ENCODE measurements at places on chromosomes 4 and X.
A peak's percentile ranks its signal among the peaks of the same experiment; 100 is the strongest.

GRCh38 chr4:115575851-115576250, 462.4 kb upstream of the NDST4 start:
- no peak for DNase-seq

GRCh38 chrX:78102091-78102490, 2.0 kb upstream of the PGK1 start:
- DNase-seq = no peak

DNA sequence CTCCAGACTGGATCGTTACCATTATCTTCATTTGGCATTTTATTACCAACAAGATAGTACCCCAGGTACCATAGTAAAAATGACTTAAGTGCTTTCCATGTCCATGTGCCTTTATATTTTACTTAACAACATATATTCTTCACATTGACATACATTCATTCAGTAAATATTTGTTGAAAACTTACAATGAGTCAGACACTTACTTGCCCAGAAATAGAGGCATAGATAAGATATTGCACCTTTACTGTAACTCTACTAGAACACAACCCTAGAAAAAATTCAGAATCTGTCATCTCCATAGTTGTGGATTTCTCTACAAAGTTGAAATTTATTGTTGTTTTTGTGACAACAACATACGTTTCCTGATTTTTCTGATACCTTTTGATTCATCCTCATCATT, 640.6 kb downstream of the RPA4 start:
- DNase-seq = no peak

GRCh38 chr4:973431-974397, at the start of gene DGKQ:
Gene DGKQ, minus strand, starts transcription at chr4:973569. Its CDS starts 87 bp downstream, at chr4:973482.
- DNase-seq = peak; percentile 87

GRCh38 chrX:53481093-53481492, 46.9 kb upstream of the HSD17B10 start:
- DNase-seq = no peak

- no peak for DNase-seq
These were observed 116.7 kb downstream of the HMX1 start for GRCh38 chr4:8754634-8755589.

GRCh38 chrX:48908600-48908999, 2.8 kb downstream of the SLC35A2 start:
- no peak for DNase-seq

DNA sequence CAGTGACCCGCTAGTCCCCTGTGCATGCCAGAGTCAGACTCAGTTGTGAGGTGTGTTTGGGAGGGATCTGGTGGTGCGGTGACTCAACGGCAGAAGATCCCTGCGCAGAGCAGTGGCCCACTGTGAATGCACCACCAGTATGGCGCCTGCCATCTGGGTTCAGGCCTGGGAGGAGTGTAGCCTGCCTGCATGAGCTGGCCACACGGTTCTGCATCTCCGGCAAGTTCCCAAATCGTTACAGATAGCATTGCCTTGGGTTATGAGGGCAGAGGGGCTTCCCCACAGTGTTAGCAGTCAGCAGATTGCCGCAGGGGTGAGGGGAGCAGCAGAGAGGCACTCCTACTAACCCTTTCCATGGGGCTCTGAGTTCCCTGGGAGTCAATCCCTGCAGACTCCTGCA, 629.6 kb downstream of the TLL1 start:
- DNase-seq = no peak

DNA sequence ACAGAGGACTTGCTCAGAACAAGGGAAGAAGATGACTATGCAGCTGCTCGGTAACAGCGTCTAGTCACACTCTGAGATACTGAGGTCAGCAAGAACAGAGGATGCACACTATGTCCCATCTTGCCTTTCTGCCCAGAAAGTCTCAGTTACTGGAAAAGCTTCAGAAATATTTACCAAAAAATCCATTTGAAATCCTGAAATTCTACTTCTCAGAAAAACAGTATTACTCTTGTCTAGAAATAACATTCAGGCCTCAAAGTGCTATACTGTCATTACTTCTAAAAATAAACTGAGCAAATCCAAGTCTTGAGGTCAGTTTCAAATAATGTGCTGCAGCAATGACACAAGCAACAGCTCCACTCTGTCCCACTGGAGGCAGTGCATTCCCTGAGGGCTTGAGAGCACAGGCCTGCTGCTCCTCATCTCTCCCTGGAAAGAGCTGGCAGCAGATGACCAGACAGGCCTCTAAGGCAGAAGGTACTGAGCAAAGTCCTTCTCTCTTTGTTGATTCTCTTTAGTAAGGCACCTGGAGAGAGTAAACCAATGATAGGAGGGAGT, 76.9 kb downstream of the CAMK2D start:
- DNase-seq = no peak

DNA sequence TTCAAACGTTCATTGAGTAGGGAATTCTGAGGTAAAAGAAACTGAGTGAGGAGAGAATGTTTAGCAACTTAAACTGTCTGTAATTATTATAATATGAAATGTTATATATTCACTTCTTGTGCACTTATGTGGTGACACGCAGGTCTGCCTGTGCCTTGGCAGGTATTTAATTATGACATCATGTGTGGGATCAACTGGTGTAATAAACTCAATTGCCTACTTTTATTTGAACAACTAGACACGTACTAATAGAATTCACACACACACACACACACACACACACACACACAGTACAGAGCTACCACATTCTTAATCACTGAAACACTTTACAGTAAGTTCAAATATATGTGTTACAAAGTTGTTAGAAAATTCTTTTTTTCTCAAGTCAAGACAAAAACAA, 20.7 kb upstream of the SLC25A31 start:
- no peak for DNase-seq

- no peak for DNase-seq
These were observed 534.4 kb downstream of the SPRY1 start for GRCh38 chr4:123930996-123931395.

DNA sequence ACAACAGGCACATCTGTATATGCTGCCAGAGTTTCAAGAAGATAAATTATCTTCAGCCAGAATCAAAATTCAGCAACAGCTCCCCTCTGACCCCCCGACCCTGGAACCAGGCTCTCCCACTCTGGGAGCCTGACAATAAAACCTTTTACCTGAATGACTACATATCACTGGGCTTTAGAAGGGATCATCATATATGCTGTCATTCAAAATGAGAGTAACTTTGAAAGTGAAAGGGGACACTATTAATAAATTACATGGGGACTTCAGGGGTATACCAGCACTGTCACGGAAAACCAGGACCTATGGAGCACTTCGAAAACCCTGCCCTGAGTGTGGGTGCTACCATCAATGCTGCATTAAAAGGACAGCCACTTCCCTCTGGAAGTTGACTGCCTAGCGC, 26.2 kb downstream of the TSPAN5 start:
- no peak for DNase-seq

DNA sequence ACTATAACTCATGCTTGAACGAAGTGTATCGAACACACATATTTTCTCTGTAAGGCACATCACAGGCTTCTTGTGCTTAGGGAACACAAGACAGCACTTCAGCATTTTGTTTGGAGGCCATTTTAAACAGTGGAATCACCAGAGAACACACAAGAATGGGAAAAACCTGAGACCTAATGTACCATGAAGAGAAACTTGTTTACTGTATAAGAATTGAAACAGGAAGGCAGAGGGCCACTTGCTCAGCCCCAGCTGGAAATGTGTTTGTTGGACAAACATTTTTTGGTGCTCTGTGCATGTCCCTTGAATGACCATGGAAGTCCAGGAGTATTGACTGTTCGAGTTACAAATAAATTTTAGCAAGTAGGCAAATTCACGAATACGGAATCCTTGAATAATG, 47.5 kb downstream of the RAPGEF2 start:
- DNase-seq = no peak

GRCh38 chrX:152306331-152306730, 144.8 kb downstream of the GABRA3 start:
- no peak for DNase-seq

- DNase-seq = no peak
These were observed 98.0 kb downstream of the AWAT2 start for GRCh38 chrX:69951753-69952152.

DNA sequence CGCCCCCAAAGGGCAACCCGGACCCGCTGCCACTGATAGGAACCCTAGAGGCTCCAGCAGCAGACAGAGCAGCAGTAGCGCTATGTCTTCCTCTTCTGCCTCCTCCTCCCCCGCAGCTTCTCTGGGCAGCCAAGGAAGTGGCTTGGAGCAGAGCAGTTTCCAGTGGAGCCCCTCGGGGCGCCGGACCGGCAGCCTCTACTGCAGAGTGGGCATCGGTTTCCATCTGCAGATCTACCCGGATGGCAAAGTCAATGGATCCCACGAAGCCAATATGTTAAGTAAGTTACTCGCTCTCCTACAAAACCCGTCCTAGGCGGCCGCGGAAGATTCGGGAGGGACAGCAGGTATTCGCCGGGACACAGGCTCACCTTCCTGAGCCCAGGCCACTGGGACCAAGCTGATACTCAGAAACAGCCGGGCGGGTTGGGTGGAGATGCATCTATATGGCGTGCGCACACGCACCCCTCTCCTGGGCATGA, 477 bp downstream of the FGF5 start:
- no peak for DNase-seq

DNA sequence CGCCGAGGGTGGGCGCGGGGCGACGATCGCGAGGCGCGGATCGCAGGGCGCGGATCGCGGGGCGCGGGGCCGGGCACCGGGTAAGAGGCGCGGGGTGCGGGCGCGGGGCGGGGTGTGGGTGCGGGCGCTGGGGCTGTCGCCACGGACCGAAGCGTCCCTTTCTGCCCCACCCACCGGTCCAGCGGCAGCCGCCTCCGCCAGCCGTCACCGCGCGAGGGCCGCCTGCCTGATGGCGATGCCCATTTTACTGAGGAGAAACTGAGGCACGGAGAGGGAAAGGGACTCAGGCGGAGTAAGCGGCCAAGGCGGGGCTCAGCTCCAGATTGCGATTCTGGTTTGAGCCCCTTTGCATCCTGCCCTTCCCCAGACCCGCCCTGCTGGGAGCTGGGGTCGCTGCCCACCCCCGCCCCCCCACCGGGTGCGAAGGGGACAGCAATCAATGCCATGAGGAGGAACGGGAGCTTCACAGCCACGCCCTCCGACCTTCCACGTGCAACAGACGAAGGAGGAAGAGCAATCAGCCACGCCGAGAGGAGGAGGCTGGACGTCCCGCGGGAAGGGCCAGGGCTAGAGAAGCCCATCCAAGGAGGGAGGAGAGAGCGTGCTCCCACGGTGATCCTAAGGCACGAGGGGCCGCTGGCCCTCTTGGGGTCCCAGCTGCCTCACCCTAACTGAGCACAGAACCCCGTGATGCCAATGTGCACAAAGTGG, 10.9 kb upstream of the MAN2B2 start:
- no peak for DNase-seq

DNA sequence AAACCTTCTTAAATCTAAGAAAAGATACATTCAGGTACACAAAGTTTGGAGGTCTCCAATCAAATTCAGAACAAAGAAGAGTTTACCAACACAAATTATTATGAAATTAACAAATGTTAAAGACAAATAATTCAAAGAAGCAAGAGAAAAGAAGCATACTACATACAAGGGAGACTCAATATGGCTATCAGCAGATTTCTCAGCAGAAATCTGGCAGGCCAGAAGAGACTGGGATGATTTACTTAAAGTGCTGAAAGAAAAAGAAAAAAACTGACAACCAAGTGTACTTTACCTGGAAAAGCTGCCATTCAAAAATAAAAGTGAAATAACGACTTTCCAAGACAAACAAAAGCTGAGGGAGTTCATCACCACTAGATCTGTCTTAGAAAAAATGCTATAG, 64.4 kb upstream of the HTR2C start:
- no peak for DNase-seq

DNA sequence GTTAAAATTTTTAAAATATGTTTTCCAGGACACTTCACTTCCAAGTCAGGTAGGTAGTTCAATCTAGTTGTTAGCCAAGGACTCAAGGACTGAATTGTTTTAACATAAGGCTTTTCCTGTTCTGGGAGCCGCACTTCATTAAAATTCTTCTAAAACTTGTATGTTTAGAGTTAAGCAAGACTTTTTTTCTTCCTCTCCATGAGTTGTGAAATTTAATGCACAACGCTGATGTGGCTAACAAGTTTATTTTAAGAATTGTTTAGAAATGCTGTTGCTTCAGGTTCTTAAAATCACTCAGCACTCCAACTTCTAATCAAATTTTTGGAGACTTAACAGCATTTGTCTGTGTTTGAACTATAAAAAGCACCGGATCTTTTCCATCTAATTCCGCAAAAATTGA, 49.7 kb downstream of the XIAP start:
- DNase-seq = no peak

DNA sequence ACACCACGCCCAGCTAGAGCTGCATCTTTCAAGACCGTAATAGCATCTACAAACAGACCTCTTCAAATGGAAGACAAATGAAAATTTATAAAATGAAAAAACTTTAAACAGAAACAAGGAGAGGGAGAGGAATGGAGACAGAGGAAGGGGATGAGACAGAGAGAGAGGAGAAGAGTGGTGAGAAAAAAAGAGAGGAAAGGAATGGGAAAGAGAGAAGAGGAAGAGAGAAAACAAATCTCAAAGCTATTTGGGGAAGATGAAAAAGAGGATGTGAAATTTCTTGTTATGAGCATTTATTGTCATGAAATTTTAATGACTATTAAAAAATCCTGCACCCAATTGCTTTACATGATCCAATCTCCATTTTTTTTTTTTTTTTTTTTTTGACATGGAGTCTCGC, 726.9 kb downstream of the GRID2 start:
- DNase-seq = no peak

DNA sequence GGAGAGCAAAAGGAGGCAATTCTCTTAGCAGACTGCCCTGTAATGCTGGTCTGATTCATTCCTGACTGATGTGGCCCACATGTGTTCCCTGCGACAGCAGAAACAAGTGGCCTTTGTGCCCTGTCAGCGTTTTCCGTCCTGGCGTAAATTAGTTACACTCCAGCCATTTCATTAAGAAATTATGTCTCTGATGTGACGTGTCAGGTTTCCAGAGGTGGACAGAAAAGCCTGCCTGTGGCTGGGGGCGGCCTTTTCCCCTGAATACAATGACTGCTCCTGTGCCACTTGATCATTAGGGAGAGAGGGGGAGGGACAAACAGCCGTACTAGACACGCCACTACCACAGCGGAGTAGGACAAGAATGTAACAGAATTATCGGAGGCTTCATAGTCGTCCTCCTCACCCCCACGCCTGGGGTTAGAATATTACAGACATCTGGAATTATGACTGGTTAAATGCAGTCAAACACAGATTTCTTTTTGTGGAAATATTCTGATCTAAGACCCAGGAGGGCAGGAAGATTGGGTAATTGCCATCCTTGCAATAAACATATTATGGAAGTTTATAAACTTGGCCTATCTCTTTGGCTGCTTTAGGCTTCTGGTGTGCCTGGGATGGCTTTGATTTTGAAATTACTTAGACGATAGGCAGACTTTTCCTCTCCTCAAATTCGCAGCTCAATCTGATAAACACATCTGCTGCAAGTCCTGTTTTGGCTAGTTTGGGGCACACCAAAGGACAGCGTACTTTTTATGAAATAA, 146.2 kb upstream of the BCOR start:
- DNase-seq = no peak

Measured in stimulated activated CD8-positive, alpha-beta memory T cell treated with anti-CD3 and anti-CD28 coated beads, Interleukin-12 subunit alpha, Interleukin-12 subunit beta, amount 100 ng/mL, for 4 hours (primary cell).